Pulmonary artery endothelial cell (primary cell): ENCODE measurements at places on chromosomes 7 and 10.

- no peak for DNase-seq
Measured at GRCh38 chr7:29486191-29486700, 77.4 kb upstream of the PRR15 start.

DNA sequence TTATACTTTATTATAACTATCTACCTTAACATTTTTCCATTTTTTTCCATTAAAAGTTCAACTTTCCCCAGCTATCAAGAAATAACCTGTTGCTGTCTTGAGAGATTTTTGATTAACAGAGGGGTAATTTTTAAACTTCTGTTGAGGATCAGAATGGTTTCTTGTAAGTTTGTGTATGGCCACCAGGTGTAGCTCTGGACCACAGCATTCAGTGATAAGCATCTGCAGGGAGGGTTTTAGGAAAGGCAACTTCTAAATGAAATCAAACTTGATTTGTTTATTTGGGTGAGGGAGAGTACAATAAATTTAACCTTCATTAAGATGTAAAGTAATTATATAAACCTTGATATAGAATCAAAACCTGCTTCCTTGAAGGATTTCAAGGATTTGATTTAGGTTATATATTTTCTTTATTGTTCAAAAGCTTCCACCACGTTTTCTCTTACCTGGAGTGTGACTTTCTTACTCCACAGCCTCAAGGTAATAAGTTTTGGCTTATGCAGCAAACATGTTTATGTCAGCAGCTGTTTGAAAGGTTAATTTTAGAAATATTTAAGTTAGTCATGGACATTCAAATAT, 153.3 kb downstream of the STK31 start:
- DNase-seq = no peak

DNA sequence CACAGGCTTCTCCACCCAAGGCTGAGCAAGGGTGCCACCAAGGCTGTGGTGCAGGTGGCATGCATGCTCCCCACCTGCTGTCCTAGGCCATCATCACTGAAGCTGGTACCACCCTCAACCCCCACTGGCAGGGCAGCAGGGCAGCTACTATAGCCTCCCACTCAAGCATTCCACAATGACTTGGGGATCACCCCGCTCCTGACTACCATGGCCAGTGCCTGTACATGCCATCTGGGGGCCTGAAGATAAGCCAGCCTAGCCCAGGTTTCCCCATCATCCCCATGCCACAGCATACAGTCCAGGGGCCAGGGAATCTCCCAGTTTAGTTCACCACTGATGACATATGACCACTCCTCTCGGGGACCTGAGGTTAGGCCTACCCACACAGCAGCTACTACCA, 510.9 kb upstream of the LRRTM3 start:
- DNase-seq = no peak

GRCh38 chr7:134018306-134018705, 108.8 kb upstream of the LRGUK start:
- DNase-seq = no peak

DNA sequence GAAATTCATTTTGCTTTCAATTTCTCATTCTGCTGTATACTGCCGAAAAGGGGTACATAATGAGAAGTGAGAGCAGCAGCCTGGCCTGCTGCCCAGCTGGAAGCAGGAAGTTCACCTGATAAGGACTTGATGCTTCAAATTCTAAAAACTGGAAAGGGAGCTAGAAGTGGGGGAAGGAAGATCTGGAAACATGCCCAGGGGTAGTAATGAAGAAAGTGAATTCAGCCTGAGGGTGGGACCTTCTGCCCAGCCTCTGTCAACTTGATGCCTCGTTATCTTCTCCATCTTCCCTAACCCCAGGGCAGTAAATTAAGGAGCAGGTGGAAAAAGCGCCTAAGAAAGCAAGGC, 69.4 kb downstream of the ARMH3 start:
- DNase-seq = no peak

DNA sequence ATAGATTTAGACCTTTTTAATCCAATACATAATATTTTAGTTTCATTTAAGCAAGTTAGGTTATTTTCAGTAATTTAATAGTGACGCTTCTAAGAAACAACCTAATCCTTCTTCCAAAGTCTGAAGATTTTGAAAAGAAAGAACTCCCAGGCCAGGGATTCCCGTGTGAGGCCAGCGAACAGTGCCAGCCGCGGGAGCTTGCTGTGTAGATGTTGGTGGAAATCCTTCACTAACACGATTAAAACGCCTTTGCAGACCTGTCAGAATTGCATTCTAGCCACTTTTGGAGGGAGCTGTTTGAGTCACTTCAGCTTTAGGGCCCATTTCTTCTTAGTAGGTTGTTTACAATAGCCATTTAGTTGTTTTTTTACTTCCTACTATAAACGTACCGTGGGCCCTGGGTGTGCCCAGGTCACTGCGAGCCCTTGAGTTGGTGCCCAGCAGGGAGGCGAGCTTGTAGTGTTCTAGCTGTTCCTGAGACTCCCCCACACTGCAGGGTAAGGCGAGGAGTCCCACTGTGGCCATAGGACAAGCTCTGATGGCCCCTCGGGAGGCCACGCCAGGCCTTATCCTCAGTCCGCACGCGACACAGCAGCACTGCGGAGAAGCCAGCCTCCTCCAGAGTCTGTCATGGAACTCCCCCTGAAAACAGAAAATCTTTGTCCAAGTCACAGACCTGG, 32.3 kb downstream of the PPP2R2D start:
- no peak for DNase-seq

DNA sequence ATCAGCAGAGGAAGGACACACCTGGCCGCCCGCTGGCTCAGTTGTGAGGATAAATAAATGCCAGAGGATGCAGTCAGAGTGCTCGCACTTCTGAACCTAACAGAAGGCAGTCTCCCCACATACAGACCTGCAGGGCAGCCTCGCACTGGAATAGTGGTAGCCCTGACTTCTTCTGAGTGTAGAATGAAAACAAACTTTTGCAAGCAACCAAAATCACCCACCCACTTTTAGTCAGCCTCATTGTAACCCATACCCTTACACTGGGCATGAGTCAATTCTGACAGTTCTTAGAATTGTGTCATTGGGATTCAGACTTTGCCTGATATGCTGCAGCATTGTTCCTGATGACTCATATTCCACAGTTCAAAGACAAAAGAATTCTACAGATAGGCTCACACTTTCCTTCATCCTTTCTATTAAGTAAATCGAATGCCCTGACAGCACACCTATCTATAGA, 167.0 kb upstream of the CDK1 start:
- no peak for DNase-seq

DNA sequence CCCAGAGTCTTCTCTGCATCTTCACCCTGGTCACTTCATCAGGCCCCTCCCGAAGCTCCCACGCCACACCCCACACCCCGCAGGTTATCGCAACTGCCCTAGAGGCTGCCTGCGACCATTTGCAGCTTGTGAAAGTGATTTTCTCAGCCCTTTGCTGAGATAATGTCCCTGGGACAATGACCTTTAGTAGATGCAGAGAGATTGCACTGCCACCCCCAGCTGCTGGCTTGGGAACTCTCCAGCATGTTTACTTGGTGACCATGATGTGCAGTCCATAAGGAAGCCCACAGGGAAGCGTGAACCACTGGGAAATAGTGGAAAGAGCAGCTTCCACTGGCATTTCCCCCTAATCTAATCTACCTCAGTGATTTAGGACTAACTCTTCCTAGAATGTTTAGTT, 97.3 kb downstream of the WNT2 start:
- DNase-seq = no peak

DNA sequence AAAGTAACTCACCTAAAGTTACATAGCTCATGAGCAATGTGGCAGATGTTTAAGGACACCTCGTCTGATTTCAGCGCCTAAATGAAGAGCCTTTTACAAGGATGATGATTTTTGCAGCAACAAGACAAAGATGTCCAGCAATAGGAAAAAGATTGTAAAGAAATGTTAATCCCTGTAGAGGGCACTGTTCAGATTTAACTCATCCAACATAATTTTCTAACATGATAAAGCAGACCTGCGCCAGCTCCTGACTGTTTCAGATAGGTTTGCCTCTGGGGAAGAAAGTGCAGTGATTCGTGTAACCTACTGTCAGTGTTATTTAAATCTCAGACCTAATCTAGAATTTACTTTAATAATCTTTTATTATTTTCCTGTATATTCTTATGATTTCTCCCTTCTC, 595.2 kb downstream of the AUTS2 start:
- DNase-seq = no peak

- no peak for DNase-seq
Measured at GRCh38 chr10:3421537-3422257, 249.1 kb upstream of the PITRM1 start.

DNA sequence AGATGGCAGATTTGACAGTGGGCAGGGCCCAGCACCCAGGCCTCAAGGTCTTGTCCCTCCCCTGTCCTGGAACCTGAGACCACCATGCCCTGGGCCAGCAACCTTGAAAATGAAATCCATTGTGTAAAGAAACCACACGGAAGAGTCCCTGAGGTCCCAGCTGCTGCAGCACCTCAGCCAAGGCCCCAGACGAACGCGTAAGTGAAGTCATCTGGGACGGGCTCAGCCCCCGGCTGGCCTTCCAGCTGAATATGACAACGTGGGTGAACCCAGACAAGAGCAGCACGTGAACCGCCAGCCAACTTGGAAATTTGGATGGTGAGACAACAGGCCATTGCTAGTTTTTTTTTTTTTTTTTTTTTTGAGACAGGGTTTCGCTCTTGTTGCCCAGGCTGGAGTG, 70.3 kb downstream of the CYTH3 start:
- DNase-seq = no peak

GRCh38 chr7:111274857-111275256, 183.9 kb downstream of the LRRN3 start:
- no peak for DNase-seq

DNA sequence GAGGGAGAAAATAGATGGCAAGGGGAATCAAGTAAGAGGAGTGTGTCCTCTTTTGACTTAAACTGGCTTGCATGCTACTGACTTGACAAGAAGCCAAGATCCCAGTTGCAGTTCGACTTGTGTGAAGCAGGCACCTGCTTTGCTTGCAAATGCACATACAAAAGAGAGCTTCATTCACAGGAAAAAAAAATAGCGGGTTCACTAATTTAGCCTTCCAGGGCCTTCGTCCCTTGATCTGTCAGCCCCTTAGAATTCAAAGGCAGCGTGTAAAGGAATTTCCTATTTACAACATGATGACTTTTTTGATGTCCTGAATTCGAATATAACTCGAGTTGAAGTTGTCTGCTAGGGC, 192.1 kb downstream of the CELF2 start:
- no peak for DNase-seq

GRCh38 chr7:138176060-138176459, 99.8 kb downstream of the AKR1D1 start:
- DNase-seq = no peak

GRCh38 chr10:88858491-88858890, 6.8 kb upstream of the ANKRD22 start:
- no peak for DNase-seq

DNA sequence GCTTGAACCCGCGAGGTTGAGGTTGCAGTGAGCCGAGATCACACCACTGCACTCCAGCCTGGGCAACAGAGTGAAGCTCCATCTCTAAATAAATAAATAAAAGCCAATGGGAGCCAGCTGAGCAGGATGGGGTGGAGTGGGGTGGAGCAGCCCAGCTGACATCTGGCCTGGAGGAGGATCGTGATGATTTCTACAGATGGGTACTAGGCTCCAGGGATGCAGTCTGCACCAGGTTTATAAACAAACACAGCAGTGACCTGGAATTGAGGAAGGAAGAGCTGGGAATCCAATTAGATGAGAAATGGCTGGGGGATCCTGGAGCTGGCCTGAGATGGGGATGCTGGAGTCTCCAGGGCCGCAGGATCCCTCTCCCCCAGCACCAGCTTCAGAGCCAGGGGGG, 7.3 kb upstream of the GRIFIN start:
- no peak for DNase-seq

DNA sequence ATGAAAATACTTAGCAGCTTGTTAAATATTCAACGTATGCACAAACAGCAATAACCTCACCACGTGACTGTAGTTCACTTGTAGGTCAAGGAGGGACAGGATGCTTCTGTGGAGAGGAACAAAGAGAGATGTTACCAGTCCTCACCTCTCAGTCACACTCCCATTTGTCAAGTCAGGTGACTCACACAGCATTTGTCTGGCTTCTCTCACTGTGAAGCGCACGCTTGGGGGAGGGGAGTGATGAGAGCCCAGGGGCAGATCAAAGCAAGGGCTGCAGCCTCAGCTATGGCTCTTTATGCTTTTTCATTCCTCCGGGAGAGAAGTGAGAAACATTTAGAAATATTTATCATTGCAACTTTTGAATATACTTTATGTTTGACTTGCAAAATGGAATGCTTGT, 2.9 kb upstream of the RBM20 start:
- no peak for DNase-seq

DNA sequence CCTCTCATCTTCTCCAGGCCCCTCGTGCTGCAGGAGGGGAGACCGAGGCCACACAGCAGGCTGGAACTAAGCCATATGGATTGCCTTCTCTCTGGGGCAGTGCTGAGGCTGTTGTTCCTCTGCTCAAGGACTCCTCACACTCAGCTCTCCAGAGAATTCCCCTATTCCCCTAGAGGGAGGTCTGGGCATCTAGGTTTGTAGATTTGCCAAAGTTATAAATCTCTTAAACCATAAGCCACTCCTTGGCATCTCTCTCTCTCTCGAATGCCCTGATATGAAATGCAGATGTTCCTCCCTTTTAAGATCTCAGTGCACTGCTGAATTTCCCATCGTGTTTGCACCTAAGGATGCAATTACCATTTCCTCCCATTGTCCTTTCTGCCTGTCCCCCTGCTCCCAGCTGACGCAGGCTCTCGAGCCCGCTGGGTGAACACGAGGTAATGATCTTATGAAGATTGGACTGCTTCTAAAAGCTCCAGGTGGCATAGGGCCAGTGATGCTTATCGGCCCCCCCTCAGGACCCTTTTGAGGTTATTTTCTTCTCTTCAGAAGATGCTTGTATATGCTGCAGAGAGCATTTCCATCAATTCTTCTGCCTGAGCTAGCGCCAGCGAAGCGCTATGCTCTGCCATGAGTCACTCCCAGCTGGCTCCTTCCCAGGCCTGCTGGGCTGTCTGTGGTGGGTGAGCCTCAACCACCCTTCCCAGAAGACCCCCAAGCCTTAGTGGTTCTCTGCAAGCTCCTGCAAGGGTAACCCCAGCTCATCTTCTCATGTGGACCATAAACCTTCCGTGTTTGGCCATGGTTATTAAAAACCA, 41.6 kb upstream of the AQP1 start:
- DNase-seq = peak; percentile 54

DNA sequence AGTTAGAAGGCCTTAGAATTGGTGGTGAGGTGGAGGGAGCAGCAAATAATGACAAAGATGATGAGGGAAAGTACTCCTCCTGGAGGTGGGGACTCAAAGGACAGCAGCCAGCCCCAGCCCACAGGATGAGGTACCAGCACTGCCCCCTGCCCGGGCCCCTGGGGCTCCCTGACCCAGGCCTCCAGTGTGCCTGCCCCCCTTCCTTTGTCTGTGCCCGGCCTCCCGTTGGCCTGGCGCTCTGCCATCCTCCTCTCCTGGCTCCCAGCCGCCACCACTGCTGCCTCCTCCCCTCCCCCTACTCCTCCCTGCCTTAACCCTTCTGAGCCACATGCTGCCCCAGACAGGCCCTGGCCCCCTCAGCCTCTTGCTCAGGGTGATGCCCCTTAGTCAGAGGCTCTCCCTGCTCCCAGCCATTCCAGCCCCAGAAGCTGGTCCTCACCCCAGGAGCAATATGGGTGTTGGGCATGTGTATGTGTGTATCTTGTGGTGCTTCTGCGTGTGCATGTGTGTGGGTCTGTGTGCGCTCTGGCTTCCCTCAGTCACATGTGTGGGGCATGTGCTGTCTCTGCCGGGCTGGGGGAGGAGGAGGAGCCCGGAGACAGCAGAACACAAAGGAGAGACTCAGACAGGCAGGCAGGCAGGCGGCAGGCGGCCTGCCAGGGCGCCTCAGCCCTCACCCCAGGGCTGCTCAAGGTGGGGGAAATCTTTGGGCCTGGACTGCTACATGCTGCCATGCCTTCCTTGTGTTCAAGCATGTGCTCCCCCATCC, 2.6 kb downstream of the LDB1 start:
- DNase-seq = no peak
